T-cell (primary cell): ENCODE measurements at places on chromosomes 6 and 20. TPM values are rescaled to one million over a fixed set of nuclear protein-coding genes. Genes with fewer than 3 reads are reported as not detected.

GRCh38 chr20:24753130-24753529, 195.9 kb upstream of the CST7 start:
- DNase-seq, result no peak

DNA sequence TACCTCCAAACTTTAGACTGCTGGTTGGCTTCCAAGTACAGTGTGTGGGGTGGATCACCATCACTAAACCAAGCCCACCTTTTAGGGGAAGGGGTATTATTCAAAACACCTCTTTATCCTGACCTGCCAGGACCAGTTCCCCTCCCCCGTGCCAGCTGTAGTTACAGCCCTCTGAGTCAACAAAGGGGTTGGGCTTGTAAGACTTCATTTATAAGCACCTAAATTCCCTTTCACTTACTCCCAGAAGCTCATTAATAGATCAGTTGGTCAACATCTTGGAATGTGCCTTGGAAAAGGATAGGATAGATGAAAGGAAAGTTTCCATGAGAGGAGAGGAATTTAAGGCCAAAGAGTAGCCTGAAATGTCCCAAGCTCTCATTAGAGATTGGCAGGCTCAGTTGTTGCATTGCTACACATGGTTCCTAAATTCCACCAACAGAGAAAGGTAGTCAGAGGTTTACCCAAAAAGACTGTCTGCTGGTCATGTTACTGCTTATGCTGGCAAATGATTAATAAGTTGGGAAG, 59.2 kb downstream of the TNFAIP3 start:
- no peak for DNase-seq

DNA sequence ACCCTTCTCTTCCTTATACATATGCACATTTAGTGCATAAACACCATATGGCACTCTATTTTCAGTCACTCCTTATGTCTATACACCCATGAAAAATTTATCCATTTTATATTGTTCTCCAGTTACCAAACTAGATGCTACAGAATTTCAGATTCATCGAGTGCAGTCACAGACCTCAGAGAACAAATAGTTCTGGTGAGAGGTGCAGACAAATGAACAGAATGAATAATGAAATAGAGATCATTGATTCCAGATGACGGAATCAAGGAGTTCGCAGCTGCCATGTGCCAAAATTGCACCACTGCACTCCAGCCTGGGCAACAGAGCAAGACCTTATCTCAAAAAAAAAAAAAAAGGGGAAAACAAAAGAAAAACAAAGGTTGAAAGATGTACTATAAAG, 214.8 kb upstream of the CEP162 start:
- DNase-seq, result no peak

GRCh38 chr20:15937179-15937578, 636.1 kb downstream of the KIF16B start:
- DNase-seq, result no peak

The SNAI1 gene
- 3.1 TPM for total RNA-seq

The RANBP9 gene
- total RNA-seq, result 46.8 TPM
